Cardiac ventricle fibroblast (primary cell): ENCODE measurements at places on chromosomes 6 and 20. TPM values are rescaled to one million over a fixed set of nuclear protein-coding genes. Genes with fewer than 3 reads are reported as not detected.

C20orf202 gene
- total RNA-seq = not detected in 2 replicates

SMLR1 gene
- total RNA-seq = not detected in 2 replicates

FNDC11 gene
- total RNA-seq = 0.05 and 0.12 TPM in 2 replicates

MATN4 gene
- not detected in 2 replicates for total RNA-seq

RSPH4A gene
- total RNA-seq = not detected in 2 replicates

HLA-DQA1 gene
- total RNA-seq = not detected in 2 replicates

ARMH2 gene
- not detected in 2 replicates for total RNA-seq

TCF15 gene
- total RNA-seq = not detected in 2 replicates

E2F1 gene
- 1.3 and 2.6 TPM in 2 replicates for total RNA-seq

BPHL gene
- 11.9 and 12.0 TPM in 2 replicates for total RNA-seq

TOX2 gene
- 1.9 and 5.0 TPM in 2 replicates for total RNA-seq

PSORS1C1 gene
- total RNA-seq = 0.64 and 51.9 TPM in 2 replicates

TDRD6 gene
- total RNA-seq = under 0.01 TPM in 1 of 2 replicates, not detected in the other

HSPA12B gene
- 1.1 and 1.3 TPM in 2 replicates for total RNA-seq

SLC17A3 gene
- total RNA-seq = not detected in 2 replicates

ADGRF1 gene
- total RNA-seq = not detected in 2 replicates

MTHFD1L gene
- total RNA-seq = 16.5 and 19.3 TPM in 2 replicates

EEF1A2 gene
- not detected in 2 replicates for total RNA-seq

CST2 gene
- not detected in 2 replicates for total RNA-seq

CD109 gene
- total RNA-seq = 22.8 and 27.1 TPM in 2 replicates

SLC22A16 gene
- total RNA-seq = 0.39 and 0.62 TPM in 2 replicates

FAM217B gene
- total RNA-seq = 4.1 and 8.7 TPM in 2 replicates

POU3F2 gene
- not detected in 2 replicates for total RNA-seq

FNDC1 gene
- total RNA-seq = 1.7 TPM in 2 replicates

TENT5A gene
- total RNA-seq = 23.4 and 31.5 TPM in 2 replicates

AAR2 gene
- 28.4 and 29.3 TPM in 2 replicates for total RNA-seq

SULF2 gene
- 16.9 and 30.5 TPM in 2 replicates for total RNA-seq

SAMD3 gene
- 0.78 TPM in 1 of 2 replicates, not detected in the other for total RNA-seq
